ENCODE measurements at places on chromosomes 1 and 21.

GRCh38 chr1:64001038-64001437, 202.4 kb upstream of the UBE2U start:
- no peak for DNase-seq

GRCh38 chr1:115809847-115810246, 31.1 kb downstream of the NHLH2 start:
- no peak for DNase-seq

GRCh38 chr1:228801068-228801467, 65.8 kb downstream of the RHOU start:
- DNase-seq: no peak

DNA sequence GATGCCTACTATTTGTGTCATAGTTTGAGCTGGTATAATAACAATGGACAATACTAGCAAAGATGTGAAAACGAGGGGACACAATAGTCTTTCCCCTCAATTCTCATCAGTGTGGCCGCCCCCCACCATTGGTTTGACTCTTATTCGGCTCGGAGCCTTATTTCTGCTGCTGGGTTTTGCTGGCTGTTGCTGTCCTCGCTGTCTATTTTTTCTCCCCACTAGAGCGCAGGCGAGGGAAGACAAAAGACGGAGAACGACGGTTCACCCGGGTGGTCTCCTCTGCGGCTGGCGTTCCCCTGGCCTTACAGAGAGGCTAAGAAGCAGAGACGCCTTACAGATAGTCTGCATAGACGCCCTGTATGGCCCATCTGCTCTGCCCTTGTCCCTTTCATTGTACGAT, 19.4 kb downstream of the CLIC6 start:
- no peak for DNase-seq

DNA sequence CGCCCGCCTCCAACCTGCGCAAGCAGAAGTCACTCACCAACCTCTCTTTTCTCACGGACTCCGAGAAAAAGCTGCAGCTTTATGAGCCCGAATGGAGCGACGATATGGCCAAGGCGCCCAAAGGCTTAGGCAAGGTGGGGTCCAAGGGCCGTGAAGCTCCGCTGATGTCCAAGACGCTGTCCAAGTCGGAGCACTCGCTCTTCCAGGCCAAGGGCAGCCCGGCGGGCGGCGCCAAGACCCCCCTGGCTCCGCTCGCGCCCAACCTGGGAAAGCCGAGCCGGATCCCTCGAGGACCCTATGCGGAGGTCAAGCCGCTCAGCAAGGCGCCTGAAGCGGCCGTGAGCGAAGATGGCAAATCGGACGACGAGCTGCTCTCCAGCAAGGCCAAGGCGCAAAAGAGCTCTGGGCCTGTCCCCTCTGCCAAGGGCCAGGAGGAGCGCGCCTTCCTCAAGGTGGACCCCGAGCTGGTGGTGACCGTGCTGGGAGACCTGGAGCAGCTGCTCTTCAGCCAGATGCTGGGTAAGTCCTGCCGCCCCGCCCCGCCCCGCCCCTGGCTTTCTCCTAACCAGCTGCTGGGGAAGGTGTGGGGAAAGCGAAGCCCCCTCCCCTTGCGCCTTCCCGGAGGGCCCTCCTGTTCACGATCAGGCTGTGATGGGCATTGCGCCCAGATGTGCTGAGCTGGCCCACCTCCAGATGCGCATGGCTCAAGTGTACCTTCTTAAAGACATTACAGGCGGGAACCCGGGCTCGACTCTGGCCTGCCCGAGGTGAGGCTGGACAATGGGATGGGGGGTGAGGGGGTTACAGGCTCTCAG, 110.2 kb downstream of the NAV1 start:
- DNase-seq: peak; percentile 49

GRCh38 chr1:30103708-30104411, 619.5 kb downstream of the MATN1 start:
- no peak for DNase-seq

DNA sequence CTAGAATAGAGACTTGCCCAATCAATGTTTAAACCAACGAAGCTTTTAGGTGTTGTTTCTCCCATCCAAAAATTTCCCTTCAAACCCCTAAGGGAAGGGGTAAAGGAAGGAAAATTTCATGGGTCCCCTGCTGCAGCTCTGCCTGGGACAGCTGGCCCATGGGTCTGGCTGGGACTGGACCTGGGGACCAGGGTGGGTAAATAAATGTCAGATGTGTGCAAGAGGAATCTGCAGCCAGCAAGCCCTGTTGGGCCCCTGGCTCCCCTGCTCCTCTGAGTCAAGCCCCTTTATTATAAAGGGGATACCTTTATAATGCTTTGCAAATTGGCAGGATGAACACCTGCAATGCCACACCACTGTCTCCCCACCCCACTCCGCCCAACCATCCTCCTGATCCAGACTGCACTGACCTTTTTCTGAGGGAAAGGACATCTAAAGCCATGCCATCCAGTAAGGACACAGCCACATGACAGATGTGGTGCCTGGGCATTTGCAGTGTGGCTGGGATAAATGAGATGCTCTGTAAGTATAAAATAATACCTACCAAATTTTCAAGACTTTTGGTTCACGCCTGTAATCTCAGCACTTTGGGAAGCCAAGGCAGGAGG, 1.9 kb upstream of the TMEM125 start:
- DNase-seq: no peak

DNA sequence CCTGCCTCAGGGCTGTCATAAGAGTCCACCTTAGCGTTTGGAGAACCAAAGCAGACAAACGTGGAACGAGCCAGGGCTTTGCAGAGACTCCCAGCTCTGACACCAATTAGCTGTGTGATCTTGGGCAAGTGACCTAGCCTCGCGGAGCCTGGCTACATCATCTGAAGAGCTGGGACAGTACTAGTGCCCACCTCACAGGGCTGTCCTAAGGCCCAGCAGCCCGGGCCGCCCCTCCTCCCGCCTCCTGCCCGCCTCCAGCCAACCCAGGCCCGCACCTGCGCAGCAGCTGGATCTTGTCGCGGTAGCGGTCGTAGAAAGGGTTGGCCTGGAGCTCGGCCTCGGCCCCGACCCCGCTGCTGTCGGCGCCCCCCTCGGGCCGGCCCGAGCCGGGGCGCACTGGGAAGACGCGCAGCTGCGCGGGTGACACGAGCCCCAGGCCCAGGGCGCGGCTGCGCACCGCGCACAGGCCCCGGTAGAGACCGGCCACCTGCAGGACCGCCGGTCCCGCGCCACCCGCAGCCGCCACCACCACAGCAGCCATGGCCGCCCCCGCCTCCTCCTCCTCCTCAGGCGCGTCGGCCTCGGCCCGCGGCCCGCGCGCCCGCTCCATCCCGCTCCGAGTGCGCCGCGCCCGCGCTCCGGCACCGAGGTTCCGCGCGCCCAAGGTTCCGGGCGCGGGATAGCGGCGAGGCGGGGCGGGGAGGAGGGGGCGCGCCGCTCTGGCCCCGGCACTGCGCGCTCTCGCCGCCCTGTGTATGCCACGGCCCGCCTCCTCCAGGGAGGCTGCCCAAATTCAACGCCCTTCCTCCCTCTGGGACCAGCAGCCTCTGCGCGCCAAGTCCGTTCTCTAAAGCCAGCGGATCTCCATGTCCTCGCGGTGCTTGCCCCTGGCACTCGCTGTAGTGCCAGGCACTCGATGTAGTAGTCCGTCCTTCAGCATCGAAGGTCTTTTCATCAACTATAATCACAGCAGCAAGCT, at the start of gene ATPAF1:
ATPAF1 (minus strand) TSS at position 583 of the 979 bp plus-strand sequence; CDS start at position 541, 42 bp downstream.
- peak; percentile 82 for DNase-seq

- DNase-seq: no peak
Measured at GRCh38 chr1:93595266-93595665, 86.4 kb downstream of the BCAR3 start.

GRCh38 chr1:235138821-235139220, 10.2 kb upstream of the TOMM20 start:
- no peak for DNase-seq

DNA sequence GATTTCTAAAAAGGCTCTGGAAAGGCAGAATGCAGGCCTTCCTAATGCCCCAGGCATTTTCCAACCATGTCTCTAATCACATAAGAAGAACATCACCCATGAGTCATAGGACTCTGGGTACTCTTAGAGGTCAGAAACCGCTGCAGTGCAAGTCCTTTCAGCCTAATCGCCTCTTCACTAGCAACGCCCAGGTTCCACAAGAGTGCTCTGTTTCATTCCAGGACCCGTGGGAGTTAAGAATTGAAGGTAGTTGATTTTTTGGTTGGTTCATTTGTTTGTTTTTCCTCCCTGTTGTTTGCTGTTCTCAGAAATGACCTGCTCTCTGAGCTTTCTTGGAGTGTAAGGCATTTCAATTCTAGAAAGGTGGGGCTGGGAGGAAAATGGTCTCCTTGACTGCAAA, 123.2 kb downstream of the NR5A2 start:
- peak; percentile 83 for DNase-seq

DNA sequence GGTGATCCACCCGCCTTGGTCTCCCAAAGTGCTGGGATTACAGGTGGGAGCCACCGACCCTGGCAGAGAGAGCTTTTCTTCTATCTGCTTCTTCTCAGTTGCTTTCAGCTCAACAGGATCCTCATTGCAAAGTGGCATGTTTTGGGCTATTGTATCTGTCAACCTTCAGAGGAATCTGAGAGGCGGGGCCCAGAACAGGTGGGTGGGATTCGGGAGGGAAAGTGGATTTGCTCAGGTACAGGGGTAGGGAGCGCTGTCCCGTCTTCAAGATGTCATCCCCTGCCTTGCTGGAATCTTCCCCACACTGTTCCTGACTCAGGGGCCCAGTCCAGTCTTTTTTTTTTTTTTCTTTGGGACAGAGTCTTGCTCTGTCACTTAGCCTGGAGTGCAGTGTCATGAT, 26.9 kb upstream of the RCC2 start:
- no peak for DNase-seq

- DNase-seq: peak; percentile 61
Measured at GRCh38 chr1:232978091-232978634, 27.8 kb downstream of the NTPCR start.

GRCh38 chr21:37373539-37373938, 7.0 kb downstream of the DYRK1A start:
- no peak for DNase-seq

DNA sequence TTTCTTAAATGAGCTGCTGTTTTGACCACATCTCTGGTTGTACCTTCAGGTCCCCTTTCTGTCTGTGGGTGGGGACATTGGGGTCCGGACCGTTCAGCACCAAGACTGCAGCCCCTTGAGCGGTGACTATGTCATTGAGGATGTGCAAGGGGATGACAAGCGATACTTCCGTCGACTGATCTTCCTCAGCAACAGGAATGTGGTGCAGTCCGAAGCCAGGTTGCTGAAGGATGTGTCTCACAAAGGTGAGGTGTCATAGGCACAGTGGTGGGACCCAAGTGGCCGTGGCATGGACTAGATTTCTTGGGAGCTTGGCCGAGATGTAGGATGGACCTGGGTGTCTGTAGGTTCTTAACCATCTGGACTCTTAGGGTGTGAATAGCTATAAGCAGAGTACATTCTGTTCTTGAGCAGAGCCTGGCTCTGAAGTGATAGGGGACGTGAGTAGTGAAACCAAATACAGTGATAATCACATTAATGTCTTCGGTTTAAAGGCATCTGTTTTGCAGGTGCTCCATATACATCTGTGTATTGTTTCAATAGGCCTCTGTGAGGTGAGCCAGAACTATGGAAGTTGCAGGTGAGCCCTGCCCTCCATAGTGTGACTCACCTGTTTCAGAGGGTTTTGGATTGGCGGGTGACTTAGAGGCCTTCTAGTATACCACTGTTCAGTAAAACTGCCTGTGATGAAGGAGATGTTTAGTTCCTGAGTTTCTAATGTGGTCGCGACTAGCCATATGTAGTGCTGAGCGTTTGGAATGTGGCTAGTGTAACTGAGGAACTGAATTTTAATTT, 6.4 kb downstream of the METTL13 start:
- DNase-seq: no peak

- DNase-seq: peak; percentile 14
Measured at GRCh38 chr1:170321113-170321512, 175.4 kb downstream of the NTMT2 start.

GRCh38 chr1:117842408-117843170, 86.8 kb downstream of the GDAP2 start:
- DNase-seq: no peak

DNA sequence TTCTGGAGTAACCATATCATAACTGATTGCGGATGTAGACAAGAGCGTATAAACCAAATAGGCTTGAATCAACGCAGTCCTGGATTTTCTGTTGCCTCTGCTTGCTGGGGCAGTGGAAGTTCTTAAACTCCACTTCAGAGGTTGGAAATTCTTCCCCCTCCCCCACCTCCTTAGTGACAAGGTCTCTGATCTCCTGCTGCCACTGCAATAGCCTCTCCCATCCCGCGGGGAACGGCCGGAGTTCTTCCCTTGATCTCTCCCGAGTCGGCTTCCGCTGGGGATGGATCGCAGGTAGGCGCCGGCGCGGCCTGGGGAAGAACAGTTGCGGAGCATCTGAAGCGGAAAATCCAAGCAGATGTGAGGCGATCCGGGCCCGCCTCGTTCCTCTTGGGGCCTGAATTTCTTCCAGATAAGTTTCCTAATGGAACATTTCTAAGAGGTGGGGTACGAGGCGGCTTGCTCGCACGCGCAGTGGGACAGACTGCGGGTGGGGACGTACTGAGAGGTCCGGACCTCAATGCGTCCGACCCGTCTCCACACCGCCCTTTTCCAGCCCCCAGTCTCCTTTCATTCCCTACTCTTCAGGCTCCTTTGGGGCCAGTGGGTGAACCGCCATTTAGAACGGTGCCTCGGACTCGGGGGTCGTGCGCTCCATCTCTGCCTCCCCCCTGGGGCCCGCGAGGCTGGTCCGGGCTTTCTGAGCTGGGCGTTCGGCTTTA, 3.1 kb upstream of the SIM2 start:
- no peak for DNase-seq
